ENCODE measurements at places on chromosomes 16 and 17.

- DNase-seq, result no peak
Observed at GRCh38 chr17:78316867-78317789, 42.7 kb downstream of the SOCS3 start.

DNA sequence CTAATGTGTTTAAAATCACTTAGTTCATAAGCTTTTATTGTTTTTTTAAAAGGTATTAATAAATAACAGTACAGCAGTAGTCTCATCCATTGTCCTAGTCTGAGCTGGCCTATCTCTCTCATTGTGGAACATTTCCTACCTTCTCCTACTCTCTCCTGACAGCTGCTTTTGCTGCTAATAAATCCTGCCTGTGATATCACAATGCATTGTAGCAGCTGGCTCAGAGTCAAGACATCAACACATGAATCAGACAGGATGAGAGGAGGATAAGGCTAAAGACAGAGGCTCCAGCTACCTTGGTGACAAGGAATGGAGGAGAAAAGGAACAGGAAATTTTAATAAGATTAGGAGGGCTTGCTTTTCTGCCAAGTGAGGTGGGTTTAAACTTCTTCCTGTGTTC lies 626.1 kb downstream of the HS3ST4 start:
- DNase-seq, result no peak

- no peak for DNase-seq
Observed at GRCh38 chr17:43554857-43555256, 8.7 kb upstream of the ETV4 start.

DNA sequence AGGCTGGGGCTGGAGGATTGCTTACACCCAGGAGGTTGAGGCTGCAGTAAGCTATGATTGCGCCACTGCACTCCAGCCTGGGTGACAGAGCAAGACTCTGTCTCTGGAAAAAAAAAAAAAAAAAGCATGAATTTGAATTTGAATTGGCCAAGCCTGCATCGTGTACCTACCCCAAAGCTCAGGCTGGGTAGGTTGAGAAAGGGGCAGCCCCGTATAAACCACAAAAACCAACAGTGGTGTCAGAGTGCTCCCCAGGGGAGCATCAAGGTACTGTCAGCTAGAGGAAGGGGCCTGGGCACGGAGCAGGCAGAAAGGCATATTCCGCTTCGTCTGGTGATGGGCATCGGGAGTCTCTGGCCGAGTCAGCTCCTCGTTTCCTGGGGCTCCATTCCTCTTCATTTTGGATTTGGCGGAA lies 40.9 kb downstream of the RAP1GAP2 start:
- no peak for DNase-seq

GRCh38 chr17:8940866-8941471 lies 24.5 kb downstream of the PIK3R5 start:
- no peak for DNase-seq

GRCh38 chr17:33517746-33518145 lies 224.7 kb upstream of the ASIC2 start:
- no peak for DNase-seq

Measured in stimulated activated CD4-positive, alpha-beta T cell treated with anti-CD3 and anti-CD28 coated beads, Interleukin-1b, Interleukin-23, amount 100 ng/mL, for 1 hour (primary cell).